Fibroblast of mammary gland (primary cell): ENCODE measurements at places on chromosomes 12 and 14.

DNA sequence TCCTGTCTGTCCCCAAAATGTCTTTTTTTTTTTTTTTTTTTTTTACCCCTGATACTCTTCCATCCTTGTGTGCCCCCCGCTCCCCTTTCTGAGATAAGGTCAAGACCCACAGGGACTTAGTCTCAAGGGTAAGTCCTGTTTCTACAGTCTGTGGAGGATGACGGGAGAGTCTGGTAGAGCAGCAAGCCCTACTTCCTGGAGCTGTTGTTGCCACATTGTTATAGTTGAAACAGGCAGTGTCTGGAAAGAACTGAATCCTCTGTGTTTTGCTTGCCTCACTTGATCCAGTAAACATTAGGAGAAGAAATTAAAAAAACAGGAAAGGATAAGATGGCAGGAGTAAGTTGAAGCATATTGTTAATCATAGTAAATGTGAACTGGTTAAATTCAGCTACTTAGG, 45.5 kb downstream of the ZNF664 start:
- DNase-seq: no peak

GRCh38 chr14:77103475-77103874, 5.4 kb downstream of the CIPC start:
- DNase-seq: no peak

GRCh38 chr14:85471744-85472143, 58.2 kb upstream of the FLRT2 start:
- DNase-seq: peak; percentile 96

DNA sequence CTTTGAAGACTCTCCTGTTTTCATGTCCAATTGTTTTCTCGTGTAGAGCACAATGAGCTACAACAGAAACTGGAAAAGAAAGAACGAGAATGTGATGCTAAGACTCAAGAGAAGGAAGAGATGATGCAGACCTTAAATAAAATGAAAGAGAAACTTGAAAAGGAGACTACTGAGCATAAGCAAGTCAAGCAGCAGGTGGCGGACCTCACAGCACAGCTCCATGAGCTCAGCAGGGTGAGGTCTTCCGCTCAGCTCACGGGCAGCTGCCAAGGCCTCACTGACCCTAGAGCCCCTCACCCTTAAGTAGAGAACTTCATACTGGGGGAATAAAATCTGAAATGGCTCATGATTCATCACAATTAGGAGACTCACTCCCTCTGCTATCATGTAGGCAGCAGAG, 134.7 kb downstream of the GPR135 start:
- no peak for DNase-seq

DNA sequence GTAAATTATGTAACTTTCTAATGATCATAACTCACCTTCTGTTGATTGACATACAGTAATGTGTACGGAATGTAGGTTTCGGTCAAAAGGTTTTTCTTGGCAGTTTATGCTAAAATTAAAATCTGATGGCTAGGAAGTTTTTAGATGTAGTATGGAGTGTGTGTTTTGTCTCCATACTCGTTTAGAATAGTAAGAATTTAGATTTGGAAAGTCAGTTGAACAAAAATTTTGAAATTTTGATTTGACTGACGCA, 859 bp downstream of the PALS1 start:
- DNase-seq: no peak

- no peak for DNase-seq
Measured at GRCh38 chr14:61106271-61106958, 125.4 kb downstream of the SLC38A6 start.

DNA sequence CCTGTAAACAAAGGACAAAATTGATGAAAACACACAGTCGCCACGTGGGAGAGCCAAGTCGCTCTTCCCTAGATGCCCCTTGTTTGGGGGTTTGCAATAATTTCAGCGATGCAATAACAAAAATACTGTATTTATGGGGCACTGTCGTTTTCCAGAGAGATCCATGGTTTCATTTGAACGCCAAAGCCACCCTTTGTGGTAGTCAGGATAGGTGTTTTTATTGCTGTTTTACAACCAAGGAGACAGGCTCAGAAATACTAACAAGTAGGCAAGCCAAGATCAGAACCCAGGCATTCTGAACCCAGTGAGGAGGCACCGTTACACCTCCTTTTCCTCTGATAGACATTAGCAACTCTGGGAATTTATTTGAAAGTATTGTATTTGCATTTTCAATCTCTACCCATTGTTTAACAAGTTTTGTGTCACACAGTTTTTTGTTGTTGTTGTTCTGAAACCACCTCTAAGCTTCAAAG, 831 bp upstream of the BTBD7 start:
- DNase-seq: no peak

DNA sequence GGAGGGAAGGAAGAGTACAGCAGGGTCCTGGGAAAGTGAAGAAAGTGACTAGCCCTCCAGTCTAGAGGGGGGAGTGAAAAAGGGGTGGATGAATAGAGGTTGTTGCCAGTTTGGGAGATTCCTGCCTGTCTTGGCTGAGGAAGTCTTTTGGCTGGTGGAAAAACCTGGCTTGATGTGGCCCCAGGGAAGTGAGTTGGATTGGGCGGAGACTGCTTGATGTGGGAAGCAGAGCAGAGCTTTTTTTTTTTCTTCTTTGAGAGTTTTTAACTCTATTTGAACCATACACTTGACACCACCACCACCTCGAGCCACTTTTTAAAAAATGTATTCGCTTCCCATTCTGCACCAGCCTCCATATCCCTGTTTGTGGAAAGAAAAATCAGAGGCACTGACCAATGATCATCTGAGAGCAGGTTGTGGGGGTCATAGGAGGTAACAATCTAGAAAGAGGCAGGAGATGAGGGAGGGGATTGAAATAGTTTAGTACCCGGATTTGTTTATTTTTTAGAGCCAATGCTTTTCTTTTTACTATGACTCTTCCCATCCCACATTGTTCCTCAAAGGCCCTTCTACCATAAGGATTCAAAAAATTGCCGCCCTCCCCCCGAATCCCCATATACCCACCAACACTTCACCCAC, 690 bp upstream of the DTX3 start:
- peak; percentile 60 for DNase-seq

- peak; percentile 64 for DNase-seq
Measured at GRCh38 chr14:71070169-71070568, 162.9 kb downstream of the PCNX1 start.

GRCh38 chr12:78293059-78293686, 462.5 kb downstream of the NAV3 start:
- peak; percentile 79 for DNase-seq

- DNase-seq: no peak
Measured at GRCh38 chr12:60259225-60259624, 663.4 kb downstream of the SLC16A7 start.

DNA sequence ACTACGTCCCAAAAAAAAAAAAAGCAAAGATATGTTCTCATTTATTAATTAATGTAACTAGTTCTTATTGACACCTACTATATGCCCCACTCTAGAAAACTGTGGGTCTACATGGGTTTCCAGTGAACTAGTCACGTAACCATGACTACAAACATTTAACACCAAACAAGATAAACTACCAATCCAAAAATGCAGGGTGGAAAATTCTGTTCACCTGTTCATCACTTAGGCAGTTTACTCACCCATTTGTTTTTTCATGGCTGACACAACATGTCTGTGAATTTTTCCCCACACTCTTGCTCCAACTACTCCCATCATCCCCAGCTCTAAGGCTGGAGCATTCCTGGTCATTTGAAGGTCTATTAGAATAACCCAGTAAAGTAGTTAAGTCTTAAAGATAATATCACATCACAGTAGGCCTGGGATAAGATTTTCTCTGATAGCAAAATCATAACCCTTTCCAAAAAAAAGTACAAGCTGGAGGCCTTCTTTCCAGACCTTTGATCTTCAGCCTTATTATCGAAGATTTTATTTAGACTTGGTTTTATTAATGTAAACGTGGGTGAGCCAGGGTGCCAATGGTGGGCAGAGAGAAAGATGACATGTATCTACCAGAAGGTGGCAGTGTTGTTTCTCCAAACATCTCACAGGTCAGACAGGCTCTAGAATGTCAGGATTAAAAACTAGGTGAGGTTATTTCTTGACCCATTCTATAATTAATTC, 61.6 kb upstream of the DAAM1 start:
- peak; percentile 69 for DNase-seq

- peak; percentile 56 for DNase-seq
Measured at GRCh38 chr12:106246891-106247673, 738 bp downstream of the CKAP4 start.
